ENCODE measurements at places on chromosomes 16 and 17.

GRCh38 chr17:5788266-5788900 lies 204.1 kb upstream of the NLRP1 start:
- peak; percentile 72 for DNase-seq

GRCh38 chr16:79605999-79606398 lies 5.5 kb upstream of the MAF start:
- DNase-seq, result peak; percentile 63

- peak; percentile 57 for DNase-seq
Measured at GRCh38 chr16:57178196-57178595, 7.6 kb downstream of the PSME3IP1 start.

DNA sequence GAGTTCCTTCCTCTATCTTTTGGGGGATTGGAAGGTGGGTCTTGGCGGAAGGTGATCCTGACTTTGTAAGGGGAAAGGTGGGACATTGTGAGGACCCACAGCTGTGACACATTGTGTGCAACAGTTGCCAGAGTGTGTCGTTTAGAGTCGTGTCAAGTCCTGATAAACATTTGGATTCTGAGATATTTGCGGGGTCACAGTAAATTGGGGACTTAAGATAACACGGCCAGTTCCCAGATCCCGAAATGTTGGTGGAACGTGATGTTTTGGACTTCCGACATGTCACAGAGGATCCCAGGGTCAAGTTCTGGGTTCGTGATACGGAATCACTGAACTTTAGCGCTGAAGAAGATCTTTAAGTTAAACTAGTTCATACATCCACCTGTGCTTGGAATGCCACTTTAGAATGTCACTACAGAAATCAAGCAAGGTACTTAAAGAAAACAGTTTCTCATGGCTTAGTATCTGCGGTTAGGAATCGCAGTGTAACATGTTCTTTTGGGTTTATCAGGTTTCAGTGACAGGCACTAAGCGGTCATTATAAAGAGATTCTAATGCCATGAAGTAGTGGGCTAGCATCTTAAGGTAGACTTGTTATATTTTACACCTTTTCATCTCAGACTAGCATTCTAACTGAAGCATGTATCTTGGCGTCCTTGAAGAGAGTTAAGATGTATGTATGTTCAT lies 815 bp downstream of the ATAD5 start:
- no peak for DNase-seq

GRCh38 chr17:17575360-17576251 lies 15.9 kb downstream of the PEMT start:
- peak; percentile 60 for DNase-seq

Measured in renal cortical epithelial cell (primary cell).